ENCODE measurements at places on chromosomes 13 and 19. TPM values are rescaled to one million over a fixed set of nuclear protein-coding genes. Genes with fewer than 3 reads are reported as not detected.

The CCL25 gene
- total RNA-seq, result not detected

The MIA gene
- total RNA-seq, result not detected

The PSG4 gene
- not detected for total RNA-seq

DNA sequence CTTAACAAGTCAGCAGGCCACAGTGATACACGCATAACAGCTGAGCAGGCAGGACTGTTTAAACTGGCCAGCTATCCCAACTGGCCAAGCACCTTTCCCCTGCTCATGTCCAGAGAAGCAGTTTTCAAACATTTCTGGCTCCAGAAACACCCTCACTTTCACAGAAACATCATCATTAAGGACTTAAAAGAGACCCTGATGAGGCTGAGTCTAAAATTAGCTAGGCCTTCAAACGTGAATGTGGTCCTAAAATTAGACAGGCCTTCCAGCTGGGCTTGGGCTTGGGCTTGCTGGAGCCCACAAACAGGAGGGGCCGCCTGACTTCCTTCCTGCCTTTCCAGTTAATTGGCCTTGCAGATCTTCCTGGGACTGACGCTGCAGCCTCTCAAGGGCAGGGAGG lies 334.2 kb downstream of the DNAJC15 start:
- no peak for DNase-seq

- no peak for DNase-seq
Observed at GRCh38 chr19:41619018-41619556, 7.8 kb downstream of the CEACAM4 start.
